ENCODE measurements at places on chromosomes 6 and 20.

- DNase-seq, result no peak
Observed at GRCh38 chr6:38542031-38542430, 97.7 kb downstream of the BTBD9 start.

GRCh38 chr6:157464653-157465535 is 83.9 kb downstream of the ZDHHC14 start:
- no peak for DNase-seq

GRCh38 chr20:16714242-16714641 is 15.6 kb upstream of the SNRPB2 start:
- no peak for DNase-seq

DNA sequence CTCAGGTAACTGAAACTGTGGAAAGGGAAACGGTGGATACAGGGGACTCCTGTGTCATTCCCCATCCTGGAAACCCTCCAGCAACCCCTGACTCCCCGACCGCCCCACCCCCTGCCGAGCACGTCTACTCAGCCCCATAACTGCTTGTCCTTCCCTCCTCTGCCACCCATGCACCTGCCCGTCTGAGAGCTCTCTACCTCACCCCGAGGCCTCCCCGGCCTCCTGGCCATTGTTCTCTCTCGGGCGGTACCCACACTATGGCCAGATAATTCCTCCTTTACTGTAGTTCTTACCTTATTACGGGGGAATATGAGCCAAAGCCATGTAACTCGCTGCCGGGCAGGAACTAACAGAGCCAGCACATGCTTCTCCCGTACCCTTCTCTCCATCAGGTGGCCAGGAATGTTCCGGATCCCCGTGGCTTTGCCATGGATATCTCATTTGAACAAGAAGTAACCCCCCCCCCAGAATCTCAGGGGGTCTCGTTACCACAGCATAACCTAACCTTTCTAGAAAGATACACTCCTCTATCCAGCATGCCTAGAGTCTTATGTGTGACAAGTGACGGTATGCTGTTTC is 4.8 kb upstream of the IRF4 start:
- DNase-seq, result no peak

DNA sequence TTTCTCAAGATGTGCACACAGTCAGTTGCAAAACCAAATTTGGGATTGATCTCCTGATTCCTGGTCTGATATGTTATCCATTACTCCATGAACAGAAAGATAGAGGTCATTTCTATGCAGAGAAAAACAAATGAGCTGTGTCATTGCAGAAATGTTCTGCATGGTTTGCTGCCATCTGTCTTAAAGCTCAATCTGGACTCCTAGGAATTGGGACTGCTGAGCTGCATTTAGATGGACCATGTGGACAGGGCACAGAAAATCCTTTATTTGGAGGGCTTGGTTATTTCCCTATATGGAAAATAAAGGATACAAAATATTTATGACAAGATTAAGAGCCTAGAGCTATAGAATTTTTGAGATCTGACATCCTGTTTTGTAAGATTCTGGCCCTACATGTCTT is 91.3 kb downstream of the ADGRB3 start:
- no peak for DNase-seq

- DNase-seq, result no peak
Observed at GRCh38 chr6:166440106-166440505, 57.4 kb upstream of the MPC1 start.

DNA sequence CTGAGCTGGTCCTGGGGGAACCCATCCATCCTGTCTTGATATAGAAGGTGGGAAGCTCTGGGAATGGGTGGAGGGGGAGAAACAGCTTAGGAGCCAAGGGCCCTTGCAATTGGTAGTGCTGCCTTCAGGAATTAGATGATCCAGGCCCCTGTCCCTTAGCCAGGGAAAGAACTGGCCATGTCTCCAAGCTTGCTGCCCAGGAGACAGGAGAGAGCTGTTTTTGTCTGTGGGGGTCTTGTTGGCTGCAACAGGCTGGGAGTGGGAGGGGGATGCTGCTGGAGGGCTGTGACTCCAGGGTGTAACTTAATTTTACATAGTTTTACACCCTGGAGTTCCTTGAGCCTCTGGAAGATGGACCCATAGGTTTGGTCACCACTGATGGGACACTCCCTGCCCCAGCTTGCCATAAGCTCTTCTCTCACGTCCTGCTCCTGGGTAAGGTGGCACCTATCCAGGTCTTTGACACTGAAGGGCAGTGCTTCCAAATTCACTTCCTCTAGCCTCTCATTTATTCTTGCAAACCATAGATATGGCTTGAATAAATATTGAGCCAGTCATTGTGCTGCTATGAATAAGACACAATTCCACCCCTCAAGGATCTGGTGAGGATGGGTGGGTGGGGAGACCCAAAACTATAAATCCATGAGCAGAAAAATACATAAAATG is 16.8 kb downstream of the VEGFA start:
- no peak for DNase-seq

- DNase-seq, result no peak
Observed at GRCh38 chr6:5529015-5529414, 267.7 kb downstream of the FARS2 start.

- no peak for DNase-seq
Observed at GRCh38 chr20:1112908-1113307, 5.5 kb upstream of the PSMF1 start.

DNA sequence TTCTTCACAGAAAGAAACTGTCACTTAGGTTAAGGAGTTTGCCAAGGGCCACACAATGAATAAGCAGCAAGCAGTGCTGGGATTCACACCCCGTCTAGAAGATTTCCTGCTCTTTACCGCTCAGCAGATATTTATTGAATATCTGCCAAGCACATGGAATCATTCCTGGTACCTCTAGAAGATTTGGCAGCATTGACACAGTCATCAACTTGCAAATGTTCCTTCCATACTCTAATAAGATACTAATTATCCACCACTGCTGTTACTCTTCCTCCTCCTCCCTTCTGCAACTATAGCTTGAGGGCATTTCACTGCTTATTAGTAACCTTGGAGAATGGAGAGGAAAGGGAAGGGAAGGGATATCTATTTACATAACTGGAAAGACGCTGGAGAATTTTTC is 13.0 kb downstream of the MOXD1 start:
- DNase-seq, result no peak

GRCh38 chr6:39476151-39476550 is 153.6 kb upstream of the KCNK16 start:
- DNase-seq, result no peak

GRCh38 chr6:2857580-2858337 is 16.1 kb upstream of the SERPINB1 start:
- DNase-seq, result peak; percentile 51

DNA sequence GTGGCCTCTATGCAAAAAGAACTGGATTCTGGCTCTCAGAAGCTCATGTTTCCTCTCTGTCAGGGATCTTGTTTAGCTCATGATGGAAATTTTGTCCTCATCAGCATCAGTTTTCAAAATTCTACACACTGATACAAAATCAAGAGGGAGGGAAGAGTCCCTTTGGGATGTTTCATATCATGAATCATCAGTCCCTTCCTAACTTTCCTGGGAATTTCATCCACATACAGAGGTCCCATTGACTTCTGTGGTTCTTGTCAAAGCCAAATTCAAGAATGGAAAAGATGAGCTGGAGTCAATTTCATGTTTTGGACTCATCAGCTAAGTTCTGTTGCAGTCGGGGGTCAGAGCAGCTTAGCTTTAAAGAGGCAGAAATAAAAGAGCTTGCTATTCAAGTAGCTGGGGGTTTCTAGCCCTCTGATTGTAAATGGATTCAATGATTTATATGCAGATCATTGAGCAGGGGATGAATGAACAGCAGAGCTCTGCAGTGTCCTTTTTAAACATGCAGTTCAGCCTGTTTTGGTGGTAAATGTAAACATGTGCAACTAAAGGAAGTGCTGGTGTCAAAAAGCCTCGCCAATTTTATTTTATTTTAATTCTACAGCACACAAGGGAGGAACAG is 21.3 kb upstream of the TMEM14A start:
- DNase-seq, result no peak

All from stimulated activated CD8-positive, alpha-beta memory T cell treated with anti-CD3 and anti-CD28 coated beads, Interleukin-4, amount 100 ng/mL, for 1 hour (primary cell).